ENCODE measurements at places on chromosomes 16 and 17.

DNA sequence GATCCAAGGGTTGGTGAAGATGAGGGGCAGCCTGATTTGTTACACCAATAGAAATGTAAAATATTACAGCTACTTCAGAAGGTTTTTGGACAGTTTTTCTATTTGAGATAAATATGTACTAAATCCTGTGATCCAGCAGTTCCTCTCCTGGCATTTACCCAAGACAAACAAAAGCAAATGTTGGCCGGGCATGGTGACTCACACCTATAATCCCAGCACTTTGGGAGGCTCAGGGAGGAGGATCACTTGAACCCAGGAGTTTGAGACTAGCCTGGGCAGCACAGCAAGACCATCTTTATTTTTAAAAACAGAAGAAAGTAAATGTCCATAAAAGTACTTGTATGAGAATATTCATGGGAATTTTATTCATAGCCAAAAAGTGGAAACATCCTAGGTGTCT is 64.8 kb upstream of the MRC2 start:
- DNase-seq = no peak

- DNase-seq = no peak
Observed at GRCh38 chr17:1137465-1137894, 42.3 kb downstream of the ABR start.

DNA sequence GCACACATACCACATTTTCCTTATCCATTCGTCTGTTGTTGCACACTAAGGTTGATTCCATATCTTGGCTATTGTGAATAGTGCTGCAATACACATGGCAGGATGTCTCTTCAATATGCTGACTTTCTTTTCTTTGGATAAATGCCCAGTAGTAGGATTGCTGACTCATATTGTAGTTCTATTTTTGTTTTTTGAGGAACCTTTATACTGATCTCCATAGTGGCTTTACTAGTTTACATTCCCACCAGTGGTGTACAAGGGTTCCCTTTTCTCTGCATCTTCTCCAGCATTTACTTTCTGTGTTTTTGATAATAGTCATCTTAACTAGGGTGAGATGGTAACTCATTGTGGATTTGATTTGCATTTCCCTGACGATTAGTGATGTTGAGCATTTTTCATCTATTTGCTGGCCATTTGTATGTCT is 118.1 kb downstream of the STXBP4 start:
- DNase-seq = no peak

DNA sequence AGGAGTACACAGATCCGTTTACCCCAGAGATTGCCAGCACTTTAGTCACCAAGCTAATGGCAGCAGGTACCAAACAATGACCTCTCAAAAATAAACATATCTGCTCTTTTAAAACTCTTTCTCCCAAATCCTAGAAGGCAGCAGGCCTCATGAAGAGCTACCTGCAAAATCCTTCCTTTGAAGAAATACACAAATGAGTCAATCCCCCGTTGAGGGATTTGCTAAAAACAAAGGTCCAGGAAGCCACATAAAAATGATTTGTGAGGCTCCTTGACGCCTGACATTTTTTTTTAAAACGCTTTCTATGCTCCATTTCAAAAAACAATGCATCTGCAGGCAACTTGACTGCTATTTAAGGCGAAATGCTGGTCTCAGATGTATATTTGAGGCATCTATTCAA is 58.2 kb downstream of the NACA2 start:
- DNase-seq = no peak

- DNase-seq = no peak
Observed at GRCh38 chr17:75341784-75342486, 52.7 kb upstream of the SLC25A19 start.

DNA sequence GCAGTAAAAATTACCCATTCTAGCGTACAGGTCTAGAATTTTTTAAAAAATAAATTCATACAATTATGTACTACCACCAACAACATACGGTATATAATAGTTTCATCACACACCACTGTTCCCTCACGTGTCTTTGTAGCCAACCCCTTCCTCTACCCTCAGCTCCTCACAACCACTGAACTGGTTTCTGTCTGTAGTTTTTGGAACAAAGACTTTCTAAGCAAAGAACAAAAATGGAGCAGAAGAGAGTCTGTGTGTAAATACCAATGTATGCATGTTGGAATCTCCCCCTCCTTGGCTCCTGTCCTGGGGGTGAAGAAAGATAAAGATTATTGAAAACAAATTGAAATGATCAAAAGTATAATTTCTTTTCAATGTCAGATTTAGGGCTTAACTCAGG is 31.9 kb upstream of the CCR7 start:
- no peak for DNase-seq

DNA sequence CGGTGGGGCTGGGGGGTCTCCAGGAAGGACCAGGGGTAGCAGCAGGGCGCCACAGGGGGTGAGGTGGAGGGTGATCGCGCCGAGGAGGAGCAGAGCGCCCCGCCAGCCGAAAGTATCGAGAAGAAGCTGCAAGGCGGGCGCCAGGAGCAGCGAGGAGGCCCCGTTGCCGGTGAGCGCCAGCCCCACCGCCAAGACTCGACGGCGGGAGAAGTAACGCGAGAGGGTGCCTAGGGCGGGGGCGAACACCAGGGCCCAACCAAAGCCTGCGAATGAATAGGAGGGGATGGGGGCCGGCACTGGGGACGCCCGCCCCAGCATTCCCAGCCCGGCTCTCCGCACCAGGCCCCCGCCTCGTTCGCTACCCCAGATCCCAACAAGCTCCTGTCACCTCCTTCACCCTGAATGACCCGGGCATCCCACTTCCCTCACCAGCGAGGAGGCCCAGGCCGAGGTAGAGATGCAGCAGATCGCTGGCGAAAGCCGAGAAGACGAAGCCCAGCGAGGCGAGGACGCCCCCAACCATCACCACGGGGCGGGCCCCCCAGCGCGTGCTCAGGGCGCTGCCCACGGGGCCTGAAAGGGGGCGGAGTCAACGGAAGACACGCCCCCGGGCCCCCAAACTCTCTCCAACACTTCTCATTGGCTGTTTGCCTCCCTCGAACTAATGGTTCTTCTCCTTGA is 1.3 kb downstream of the SLC16A11 start:
- no peak for DNase-seq

DNA sequence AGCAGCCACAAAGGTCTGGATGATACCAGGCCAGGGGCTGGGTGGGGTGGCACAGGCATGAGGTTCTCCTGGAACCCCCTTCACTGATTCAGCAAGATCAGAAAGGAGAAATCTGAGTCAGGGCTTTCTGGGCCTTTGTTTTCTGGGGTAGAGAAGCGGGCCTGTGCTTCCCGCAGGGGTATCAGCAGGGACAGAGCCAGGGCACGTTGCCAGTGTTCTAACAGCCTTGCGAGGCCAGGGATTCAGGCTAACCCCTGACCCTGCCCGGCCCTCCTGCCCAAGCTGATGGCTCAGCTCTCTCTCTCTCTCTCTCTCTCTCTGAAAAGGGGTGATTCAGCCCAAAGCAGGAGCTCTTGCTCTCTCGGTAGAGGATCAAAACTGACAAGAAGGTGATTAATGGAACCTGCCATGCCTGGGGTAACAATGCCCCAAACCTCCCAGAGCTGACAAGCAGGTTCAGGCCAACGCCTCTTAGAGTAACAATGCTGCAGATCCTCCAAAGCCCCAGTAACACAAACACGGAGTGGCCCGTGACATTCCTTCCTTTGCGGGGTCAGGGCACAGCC is 2.0 kb upstream of the KRT13 start:
- DNase-seq = no peak

DNA sequence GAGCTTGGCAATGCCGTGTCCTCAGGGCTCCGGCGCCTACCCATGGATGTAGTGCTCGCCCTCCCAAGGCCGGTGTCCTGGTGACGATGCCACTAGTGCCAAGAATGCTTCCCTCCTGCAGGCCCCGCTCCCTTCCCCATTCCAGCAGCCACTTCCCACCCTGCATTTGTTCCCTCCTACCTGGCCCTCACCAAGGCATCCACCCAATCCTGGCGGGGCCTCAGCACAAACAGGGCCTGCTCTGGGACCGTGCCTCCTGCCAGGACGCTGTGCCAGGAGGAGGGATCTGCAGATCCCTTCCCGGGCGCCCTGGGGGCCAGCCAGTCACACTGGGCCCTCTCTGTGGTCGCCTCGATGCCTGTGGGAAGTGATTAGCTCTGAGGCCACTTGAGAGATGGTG is 25.1 kb downstream of the ABR start:
- DNase-seq = no peak

- DNase-seq = no peak
Observed at GRCh38 chr17:79991140-79991923, 44.3 kb downstream of the TBC1D16 start.

DNA sequence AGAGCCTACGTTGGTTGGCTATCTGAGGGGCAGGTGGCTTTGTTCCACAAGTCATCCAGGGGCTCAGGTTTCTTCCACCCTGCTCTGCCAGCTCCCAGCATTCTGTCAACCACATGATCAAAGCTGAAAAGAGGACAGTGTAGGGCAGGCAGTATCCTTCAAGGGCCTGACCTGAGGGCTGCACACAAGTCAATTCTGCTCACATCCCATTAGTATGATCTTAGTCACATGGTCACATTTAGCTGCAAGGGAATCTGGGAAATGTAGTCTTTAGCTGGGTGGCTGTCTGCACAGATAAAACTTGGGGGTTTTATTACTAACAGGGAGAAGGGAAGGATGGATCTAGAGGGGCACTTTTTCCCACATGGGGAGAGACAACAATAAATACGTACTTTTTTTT is 97.3 kb downstream of the SALL1 start:
- DNase-seq = no peak

All from esophagus squamous epithelium (tissue), 5 donors.